ENCODE measurements at places on chromosomes 4 and X.

DNA sequence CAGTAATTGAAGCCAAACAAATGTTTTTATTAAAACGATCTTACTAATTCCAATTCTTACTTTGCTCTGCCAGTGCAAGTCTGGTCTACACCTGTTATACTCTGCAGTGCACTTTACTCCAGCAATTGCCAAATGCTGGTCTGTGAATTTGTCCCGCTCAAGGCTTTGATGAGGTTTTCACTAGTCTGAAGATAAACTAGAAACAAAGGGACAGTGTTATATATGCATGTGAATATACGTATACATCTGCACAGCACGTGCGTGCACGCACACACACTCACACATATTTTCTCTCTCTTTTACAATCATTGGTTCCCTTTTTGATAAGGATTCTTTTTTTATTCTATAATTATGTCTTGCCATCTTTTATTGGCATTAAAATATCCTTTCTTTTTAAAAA is 88.5 kb upstream of the LCORL start:
- no peak for DNase-seq

DNA sequence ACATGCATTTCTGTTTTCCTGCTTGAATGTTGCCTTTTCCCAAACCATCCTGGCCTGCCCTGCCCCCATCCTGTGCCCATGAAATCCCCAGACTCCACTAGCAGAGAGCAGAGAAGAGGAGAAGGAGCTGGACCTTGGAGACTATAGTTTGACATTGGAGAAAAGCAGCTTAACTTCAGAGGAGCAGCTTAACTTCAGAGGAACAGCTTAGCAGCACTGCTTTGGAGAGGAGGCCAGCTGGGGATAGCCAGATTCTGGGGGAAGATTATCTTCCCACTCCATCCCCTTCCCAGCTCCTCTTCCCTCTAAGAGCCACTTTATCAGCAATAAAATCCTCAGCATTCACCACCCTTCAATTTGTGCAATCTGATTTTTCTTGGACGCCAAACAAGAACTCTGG is 443.0 kb downstream of the PCDH10 start:
- no peak for DNase-seq

GRCh38 chr4:85358831-85359230 is 116.1 kb upstream of the ARHGAP24 start:
- no peak for DNase-seq

GRCh38 chr4:2745981-2746806 is 9.9 kb downstream of the TNIP2 start:
- peak; percentile 65 for DNase-seq

- no peak for DNase-seq
These were observed 70.3 kb downstream of the SHOX start for GRCh38 chrX:700936-701335.
